HL-60 (cell line): ENCODE measurements at places on chromosomes 2 and 18.

- no peak for DNase-seq
Observed at GRCh38 chr2:191369034-191369433, 123.8 kb downstream of the MYO1B start.

- DNase-seq = no peak
Observed at GRCh38 chr2:118932949-118933348, 9.0 kb upstream of the MARCO start.

- no peak for DNase-seq
Observed at GRCh38 chr18:48872234-48873145, 78.3 kb downstream of the SMAD7 start.

DNA sequence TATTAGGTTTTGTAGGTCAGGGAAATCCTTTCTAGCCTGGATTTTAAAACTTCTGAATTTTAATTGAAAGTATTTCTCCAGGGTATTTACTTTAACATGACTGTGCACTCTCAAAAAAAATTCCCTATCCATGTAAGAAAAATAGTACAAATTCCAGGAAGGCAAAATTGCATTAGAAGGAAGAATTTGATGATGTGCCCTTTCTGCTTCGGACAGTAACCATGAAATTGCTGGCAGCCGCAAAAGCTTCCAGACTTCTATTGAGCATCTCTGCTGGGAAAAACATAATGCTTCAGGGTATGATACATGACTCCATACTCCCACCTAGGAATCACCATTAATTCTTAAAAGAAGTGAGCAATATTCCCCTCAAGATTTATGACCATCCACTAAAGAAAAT lies 17.2 kb upstream of the KLF7 start:
- DNase-seq = no peak

GRCh38 chr2:102872388-102872787 lies 110.6 kb downstream of the TMEM182 start:
- DNase-seq = no peak

- DNase-seq = no peak
Observed at GRCh38 chr2:68935471-68935870, 17.2 kb downstream of the GKN2 start.

DNA sequence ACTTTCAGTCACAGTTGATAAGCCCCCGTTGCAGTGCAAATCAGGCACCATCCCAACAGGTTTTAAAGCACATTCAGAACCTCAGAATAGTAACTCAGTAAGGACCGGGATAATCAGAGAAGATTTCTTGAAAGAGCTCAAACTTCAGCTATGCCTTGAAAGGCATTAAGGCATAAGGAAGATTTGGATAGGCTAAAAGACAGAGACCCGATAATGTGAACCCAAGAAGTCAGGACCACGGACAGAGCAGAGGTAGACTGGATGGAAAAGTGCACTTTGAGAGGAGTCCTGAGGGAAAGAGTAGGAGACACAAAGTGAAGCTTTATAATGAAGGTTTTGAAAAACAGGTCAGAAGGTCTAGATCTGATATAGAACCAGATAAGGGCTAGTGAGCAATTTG lies 36.9 kb upstream of the KLF7 start:
- peak; percentile 17 for DNase-seq

- no peak for DNase-seq
Observed at GRCh38 chr18:70194227-70194890, 11.1 kb downstream of the RTTN start.

DNA sequence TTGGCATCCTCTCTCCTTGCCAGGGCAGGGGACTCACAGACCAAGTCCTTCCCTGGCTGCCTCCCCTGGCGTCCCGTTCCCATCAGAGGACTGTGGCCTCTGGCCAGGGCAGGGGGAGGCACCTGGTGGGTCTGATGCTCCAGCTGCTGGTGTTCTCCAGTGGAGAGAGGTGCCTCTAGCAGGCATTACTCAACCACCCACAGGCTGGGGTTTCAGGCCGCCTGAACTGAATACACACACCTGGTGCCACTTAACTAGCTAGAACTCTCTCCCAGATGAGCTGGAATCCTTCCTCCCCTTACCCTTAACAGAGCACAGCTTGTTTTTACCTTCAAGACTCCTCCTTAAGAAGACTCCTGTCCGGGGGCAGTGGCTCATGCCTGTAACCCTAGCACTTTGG lies 37.7 kb upstream of the CNGA3 start:
- DNase-seq = no peak

DNA sequence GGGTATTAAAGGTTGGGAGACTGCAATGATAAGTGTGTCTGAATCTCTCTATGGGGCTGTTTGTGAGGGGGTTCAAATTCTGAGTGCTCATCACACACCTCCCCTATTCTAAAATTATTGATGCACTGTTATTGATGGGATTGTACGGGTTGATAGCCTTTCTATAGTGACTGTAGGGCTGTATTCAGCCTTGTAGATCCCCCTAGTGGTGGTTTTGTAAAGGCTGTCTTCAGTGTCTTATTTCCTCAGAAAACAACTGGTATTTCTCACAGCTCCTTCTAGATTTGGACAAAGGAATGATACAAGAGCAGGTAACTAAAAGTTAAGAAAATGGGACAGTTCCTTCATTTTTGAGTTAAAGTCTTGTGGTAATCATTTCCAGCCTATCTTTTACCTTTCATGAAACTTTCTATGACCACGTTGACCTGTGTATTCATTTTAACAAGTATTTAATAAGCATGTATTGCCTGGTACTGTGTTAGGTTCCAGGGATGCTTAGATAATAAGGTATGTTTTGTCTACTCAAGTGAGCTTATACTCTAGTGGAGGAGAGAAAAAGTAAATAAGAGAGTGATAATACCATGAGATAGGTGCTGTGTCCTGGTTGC lies 21.2 kb downstream of the SMAD4 start:
- no peak for DNase-seq

DNA sequence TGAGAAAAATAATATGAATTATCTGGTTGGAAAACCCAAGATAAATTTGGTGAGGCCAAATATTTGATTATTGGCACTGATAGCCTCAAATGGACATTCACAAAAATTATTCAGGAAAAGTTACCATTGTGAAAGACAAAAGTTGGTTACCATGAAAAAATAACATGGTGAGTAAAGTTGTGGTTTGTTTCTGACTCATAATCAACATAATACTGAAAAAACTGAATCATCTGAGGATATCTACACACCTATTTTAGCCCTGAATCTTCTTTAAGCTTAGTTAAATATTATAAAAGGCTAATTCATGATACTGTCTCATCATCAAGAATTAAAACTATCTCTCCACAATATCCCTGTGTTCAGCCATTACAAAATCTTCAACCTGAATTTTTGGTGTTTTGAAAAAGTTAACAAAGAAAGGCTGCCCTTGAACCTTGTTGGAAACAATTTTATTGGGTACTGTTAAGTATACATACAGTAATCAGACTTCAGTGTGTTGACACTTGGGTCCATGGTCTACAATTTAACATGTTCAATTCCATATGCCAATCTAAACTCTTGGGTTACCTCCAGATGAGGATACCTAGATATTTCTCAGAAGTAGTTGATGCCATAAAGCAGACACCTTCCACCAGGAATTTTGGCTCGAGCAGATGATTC lies 607.5 kb upstream of the SLC39A10 start:
- DNase-seq = no peak

DNA sequence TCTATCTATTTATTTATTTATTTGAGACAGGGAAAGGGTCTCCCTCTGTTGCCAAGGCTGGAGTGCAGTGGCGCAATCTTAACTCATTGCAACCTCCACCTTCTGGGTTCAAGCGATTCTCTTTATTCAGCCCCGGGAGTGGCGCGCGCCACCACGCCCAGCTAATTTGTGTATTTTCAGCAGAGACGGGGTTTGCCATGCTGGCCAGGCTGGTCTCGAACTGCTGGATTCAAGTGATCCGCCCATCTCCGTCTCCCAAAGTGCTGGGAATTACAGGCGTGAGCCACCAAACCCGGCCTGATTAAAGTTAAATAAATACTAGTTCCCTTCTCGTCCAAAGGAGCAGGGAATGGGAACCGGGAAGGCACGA lies 4.2 kb upstream of the CTDSP1 start:
- no peak for DNase-seq

GRCh38 chr18:56869189-56869777 lies 218.1 kb downstream of the WDR7 start:
- DNase-seq = peak; percentile 57

DNA sequence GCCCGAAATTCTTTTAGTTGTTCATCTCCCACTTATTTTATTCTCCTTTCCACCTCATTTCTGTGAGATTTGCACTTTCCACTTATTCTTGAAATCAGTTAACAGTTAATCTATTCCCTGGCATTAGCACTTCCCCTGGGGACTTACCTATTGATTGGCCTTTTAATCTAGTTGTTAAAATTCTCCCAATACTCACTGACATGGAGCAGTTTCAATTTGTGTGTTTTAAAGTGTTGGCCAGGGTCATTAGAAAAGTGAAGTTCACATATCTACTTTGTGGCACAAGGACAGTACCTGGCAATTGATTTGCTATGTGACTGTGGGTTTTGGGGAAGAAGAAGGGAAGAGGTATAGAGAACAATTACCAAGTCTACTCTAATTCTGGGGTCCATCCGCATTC lies 83.1 kb downstream of the LYPD6 start:
- DNase-seq = no peak

DNA sequence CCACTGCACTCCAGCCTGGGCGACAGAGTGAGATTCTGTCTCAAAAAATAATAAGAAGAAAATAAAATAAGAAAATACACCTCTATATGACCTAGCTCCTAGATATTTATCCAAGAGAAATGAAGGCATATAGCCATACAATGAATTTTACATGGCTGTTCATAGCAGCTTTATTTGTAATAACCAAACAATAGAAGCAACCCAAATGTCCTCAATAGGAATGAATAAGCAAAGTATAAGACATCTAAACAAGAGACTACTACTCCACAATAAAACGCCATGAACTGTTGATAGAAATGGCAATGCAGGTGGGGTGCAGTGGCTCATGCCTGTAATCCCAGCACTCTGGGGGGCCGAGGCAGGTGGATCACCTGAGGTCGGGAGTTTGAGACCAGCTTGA lies 31.2 kb upstream of the MYCN start:
- DNase-seq = no peak

- DNase-seq = no peak
Observed at GRCh38 chr2:171102802-171103201, 57.9 kb downstream of the TLK1 start.

GRCh38 chr2:239308661-239309397 lies 92.0 kb downstream of the HDAC4 start:
- DNase-seq = no peak

- DNase-seq = no peak
Observed at GRCh38 chr2:161576421-161576820, 47.8 kb upstream of the SLC4A10 start.

- no peak for DNase-seq
Observed at GRCh38 chr2:45731141-45731540, 79.7 kb downstream of the PRKCE start.

GRCh38 chr2:36380624-36381481 lies 25.3 kb downstream of the CRIM1 start:
- DNase-seq = no peak

DNA sequence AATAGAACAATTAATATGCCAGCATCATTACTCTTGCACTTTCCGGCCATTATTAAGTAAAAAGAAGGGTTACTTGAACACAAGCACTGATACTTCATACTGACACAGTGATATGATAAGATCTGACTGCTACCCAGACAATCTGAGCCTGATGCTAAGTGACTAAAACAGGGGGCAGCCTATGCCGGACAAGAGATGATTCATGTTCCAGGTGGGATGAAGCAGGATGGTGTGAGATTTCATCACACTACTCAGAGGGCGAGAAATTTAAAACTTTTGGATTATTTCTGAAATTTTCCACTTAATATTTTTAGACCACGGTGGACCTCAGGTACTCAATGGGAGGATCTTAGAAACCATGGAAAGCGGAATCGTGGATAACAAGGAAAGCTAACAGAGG lies 61.7 kb downstream of the LIPG start:
- no peak for DNase-seq

DNA sequence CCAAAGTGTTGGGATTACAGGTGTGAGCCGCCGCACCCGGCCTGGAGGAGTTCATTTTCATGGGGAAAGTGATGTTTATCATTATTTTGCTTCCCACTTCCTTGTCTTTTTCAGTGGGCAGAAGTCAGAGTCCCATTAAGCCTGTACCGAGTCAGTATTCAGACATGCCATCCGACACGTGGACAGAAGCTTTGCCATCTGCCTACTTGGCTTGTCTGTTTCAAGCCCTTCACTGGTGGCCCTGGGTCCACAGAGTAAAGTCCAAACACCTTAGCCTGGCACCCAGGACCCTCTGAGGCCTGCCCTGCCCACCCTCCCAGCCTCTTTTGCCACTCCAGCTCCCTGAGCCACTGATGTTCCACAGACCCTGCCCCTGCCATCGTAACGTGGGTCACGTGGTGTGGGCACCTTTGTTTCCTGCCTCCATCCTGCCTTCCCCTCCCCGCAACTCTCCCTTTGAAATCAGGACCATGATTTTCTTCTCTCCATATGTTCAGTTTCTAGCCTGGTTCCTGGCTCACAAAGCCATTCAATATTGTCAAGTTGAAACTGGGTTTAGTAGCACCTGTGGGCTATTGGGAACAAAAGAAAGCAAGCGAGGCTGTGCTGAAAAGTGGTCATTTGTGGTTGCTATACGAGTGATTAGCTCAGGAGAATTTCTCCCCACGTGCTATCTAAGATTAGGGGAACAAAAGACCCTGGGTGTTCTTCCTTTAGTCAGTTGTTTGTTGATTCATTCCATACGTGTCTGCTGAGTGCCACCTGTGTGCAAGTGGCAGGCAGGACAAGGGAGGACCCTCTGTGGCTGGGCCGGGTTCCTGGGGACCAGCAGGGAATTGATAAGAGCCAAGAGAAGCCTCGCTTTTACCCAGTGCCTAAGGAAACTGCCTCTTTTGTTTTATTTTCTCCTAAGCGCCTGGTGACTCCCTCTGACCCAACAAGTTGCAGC lies 5.1 kb upstream of the ODC1 start:
- no peak for DNase-seq

DNA sequence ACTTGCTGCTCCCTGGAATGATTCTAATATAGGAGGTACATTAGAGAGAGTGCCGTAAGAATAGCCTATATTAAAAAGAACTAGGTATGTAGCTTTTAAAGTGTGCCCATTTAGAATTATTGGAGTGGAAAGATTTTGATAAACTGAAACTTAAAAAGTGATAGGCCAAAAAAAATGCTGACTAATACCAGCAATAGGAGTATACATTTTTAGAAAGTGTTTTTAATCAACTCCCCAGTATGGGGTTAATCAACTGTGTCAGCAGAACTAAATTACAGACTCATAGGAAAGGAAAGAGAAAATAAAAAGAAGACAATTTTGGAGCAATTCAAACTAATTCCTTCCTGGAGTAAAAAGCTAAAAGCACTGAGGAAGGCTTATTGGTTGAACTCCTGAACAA lies 13.3 kb upstream of the MEIS1 start:
- no peak for DNase-seq
